ENCODE measurements at places on chromosomes 16 and 17.

- DNase-seq, result no peak
Measured at GRCh38 chr17:72336026-72336803, 215.4 kb downstream of the SOX9 start.

DNA sequence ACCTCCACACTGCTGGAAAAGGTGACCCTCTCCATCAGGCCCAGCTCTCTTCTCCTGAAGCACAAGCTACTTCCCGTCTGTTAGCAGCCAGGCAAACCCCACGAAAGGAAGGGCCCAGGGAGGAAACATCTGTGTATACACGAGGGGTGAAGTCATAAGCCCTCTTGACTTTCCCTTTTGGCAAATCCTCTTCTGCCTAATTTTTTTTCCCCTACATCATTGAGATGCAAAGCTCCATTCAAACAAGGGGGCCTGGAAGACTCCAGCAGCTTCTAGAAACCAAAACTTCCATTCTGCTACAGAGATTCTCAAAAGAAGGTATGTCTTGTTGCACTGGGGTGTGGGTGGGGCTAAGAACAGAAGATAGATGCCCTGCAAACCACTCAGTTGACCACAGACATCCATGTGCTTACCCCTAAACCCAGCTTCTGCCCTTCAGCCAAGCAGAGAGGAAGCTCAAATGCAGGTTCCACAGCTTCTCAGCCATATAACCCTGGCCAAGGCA is 145.6 kb upstream of the RCVRN start:
- no peak for DNase-seq

DNA sequence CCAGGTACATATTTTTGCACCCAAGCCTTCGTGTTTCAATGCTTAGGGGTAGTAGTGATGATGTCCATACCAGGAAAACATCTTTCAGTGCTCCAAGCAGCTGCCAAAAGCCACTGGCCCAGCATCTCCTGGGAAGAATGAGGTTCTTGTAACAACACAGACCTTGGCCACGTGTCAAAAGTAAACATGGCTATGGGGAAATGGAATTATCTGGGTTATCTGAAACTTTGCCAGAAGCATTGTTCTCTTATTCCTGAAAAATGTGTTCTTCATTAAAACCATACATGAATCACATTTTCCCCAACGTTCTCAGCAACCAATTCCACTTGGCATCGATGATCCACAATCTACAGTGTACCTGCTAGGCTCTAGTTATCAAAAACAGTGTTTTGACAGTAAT is 524.2 kb upstream of the EEF2KMT start:
- no peak for DNase-seq

- no peak for DNase-seq
Measured at GRCh38 chr16:10093576-10093975, 88.7 kb downstream of the GRIN2A start.

- no peak for DNase-seq
Measured at GRCh38 chr16:85319208-85319983, 207.1 kb upstream of the CIBAR2 start.

DNA sequence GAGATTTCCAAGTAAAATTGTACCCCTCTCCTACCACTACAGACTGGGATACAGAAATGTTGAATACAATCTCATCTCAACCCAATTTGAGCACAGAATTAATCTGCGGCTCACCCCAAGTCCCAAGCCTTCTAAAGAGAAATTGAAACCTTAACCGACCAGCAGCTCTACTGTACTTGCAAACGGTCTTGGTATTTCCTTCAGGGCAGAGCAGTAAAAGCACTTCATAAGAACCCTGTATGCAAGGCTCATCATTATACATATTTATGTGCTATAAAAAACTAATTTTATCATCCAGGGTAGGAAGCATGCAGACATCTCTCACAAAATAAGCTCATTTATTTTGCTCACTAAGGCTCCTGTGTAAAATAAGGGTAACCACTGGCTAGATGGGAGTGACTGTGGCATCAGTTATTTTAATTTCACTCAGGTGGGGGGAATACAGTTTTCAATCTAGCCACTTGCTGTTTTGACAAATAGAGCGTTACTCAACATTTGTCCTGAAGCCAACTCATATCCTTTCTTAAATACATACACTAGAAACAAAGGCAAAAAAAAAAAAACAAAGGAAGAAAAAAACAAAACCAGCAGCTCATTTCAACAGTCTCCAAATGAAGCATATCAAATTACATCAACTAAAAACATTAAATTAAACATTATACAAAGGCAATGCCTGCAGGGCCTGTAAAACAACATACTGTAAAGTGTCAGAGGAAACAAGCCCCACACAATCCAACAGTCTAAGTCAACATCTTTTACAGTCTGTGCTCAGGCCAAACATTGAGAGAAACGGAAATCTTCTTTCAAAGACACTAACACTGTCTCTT is 65.0 kb downstream of the PARN start:
- DNase-seq, result no peak

DNA sequence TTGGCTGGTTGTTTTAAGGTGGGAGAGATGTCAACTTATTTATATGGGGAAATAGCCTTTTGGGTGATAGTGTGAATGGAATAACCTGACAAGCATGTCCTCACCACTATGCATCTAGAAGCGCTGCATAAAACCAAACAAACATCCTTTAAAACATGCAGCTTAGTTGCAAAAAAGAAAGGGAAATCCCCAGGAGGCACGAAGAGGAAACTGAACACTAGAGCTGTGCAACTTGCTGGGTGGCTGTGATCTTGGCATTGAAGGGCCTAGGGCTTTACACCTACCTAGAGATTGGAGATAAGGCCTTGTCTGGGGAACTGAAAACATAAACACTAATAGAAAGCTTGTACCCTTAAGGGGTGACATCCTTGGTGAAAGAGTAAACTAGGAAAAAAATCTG is 7.3 kb downstream of the C16orf54 start:
- peak; percentile 75 for DNase-seq

- no peak for DNase-seq
Measured at GRCh38 chr16:49513040-49513439, 139.4 kb downstream of the C16orf78 start.

DNA sequence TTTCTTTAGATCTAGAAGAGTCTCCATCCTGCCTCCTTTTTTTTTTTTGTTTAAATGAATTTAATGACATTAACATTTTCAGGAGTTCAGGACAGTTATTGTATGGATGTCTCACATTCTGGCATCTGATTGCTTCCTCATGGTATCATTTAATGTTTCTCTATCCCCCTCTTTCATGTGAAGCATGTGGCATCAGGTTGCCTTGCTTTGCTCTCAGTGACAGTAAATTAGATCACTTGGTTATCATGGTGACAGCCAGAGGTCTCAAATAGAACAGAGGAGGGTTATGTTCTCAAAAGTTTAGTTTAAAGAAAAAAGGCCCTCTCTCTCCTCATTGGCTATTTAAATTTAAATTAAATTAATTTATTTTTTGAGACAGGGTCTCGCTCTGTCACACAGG is 74.1 kb downstream of the WWP2 start:
- DNase-seq, result no peak

- DNase-seq, result no peak
Measured at GRCh38 chr17:61394630-61395408, 4.8 kb upstream of the TBX2 start.

DNA sequence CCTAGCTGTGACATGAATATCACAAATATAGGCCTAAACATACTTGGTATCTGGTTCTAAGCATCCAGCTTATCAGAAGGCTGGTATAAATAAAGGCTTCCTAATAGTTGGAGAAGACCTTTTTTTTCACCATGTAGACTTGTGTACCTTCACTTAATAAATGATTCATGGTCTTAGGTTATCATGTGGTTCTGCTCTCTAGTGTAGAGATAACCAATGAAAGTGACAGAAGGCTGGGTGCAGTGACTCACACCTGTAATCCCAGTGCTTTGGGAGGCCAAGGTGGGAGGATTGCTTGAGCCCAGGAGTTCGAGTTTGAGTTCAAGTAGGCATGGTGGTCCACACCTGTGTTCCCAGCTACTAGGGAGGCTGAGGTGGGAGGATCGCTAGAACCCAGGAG is 3.1 kb downstream of the DDX19A start:
- no peak for DNase-seq

DNA sequence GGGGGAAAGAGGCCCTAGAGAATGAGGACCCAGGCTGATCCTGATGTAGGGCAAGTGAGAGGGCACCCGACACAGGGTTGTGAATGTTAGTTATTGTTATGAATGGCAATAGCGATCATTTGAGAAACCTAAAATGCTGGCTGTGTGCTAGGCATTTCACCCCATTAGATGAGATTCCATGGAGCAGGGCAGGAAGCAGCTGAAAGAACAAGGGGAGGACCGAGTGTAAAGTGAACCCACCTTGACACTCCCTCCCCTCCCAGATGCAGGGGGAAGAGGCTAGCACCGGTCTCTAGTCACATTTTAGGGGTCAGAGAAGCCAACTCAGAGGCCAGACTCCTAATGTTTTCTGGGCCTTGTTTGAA is 553 bp upstream of the CORO6 start:
- DNase-seq, result no peak

GRCh38 chr17:58272367-58273280 is 8.1 kb downstream of the MPO start:
- DNase-seq, result no peak

- DNase-seq, result no peak
Measured at GRCh38 chr16:67036323-67036741, 7.4 kb downstream of the CBFB start.

DNA sequence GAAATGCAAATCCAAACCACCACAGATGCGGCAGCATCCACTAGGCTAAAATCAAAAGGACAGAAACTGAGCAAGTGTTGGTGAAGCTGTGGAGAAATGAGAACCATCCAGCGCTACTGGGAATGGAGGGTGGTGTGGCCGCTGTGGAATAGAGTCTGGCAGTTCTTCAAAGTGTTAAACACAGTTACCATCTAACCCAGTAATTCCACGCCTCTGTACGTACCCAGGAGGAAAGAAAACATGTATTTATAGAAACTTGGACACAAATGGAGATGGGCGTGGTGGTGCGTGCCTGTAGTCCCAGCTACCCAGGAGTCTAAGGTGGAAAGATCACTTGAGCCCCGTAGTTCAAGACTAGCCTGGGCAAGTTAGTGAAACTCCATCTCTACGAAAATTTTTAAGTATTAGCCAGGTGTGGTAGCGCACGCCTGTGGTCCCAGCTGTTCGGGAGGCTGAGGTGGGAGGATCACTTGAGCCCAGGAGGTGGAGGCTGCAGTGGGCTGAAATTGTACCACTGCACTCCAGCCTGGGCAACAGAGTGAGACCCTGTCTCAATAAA is 11.6 kb downstream of the SLC25A10 start:
- no peak for DNase-seq

GRCh38 chr16:1602285-1602684 is 9.6 kb downstream of the IFT140 start:
- DNase-seq, result no peak

- DNase-seq, result peak; percentile 41
Measured at GRCh38 chr17:44308865-44309264, 464 bp downstream of the RUNDC3A start.

- DNase-seq, result no peak
Measured at GRCh38 chr16:89050119-89050867, 43.4 kb upstream of the ACSF3 start.

GRCh38 chr17:75430159-75430974 is 24.9 kb upstream of the GRB2 start:
- no peak for DNase-seq

- no peak for DNase-seq
Measured at GRCh38 chr16:85682516-85682915, 6.2 kb downstream of the GINS2 start.

GRCh38 chr16:65855171-65856145 is 511.0 kb upstream of the CDH5 start:
- DNase-seq, result no peak

GRCh38 chr17:17106756-17107155 is 64.5 kb downstream of the MPRIP start:
- no peak for DNase-seq

DNA sequence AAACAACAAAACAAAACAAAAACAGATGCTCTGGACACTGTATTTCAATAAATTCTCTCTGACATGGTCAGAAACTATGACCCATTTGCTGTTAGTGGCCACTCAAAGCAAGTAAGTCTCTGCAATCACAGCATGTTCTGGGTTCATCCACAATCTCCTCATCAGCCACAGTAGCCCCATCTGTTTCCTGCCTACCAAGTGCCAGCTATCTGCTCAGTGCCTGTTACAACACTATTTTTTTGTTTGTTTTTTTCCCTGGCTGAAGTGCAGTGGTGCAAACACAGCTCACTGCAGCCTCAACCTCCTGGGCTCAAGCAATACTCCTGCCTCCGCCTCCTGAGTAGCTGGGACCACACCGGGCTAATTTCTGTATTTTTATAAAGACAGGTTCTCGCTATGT is 137.9 kb downstream of the SOX9 start:
- no peak for DNase-seq

GRCh38 chr17:691423-691822 is 23.2 kb downstream of the VPS53 start:
- DNase-seq, result no peak

DNA sequence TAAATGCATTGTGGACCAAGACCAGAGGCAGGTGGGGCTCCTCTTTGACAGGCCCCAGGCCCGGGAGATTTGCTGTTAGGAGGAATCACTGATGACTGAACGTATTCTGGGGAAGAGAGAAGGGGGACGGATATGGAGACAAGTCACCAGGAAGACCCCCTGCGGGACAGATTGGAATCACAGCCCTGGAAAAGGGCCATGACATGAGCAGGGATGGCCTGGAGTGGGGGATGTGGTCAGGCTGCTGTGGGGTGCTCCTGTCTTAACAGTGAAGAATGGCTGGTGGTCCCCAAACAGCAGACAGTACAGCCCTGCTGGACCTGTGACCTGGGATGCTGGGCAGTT is 23.7 kb upstream of the MGAT5B start:
- DNase-seq, result no peak

DNA sequence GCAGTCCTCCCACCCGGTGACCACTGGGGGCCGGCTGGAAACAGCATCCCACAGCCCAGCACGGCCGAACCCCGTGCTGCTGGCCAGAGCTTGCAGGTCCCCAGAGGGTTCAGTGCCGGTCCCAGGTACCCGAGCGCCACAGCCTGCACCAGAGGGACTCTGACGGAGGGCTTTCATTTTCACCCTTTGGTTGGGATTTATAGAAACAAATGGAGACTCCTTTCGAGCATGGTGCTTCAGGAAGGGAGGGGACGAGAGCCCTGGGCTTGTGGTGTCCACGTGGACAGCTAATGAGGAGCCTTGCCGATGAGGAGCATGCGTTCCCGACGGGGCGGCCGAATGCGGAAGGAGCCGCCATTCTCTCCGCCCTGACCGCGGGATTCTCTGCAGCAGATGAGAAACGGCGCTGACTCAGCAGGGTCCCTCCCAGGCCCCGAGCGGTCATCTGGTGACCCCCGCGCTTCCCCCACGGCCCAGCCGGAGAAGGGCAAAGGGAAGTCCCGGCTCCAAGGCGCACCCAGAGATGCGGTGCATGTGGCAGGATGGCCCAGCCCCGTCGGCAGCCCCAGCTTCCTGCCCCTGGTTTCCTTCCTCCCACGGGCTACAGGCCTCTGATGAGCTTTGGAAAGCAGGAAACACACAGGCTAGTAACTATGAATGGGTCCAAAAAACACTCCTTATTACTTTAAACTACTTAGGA is 9.8 kb downstream of the SLC38A10 start:
- DNase-seq, result peak; percentile 75

DNA sequence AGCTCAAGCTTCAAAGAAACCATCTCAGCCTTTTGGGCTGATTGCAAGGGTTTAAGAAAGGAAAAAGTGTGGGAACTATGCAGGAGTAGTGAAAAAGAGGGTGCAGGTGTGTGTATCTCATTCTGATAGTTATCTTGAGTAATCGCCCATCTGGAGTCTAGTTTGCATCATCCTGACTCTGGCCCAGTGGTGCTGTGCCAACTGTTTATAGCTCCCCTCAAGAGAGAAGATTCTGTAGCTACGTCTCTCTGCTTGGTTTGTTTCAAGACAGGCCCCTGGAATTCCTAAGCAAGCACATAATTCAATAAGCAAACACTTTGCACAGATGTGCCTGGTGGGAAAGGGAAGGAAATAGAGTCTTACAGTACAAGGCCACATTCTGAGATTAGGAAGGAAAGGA is 144.4 kb downstream of the HAPSTR1 start:
- DNase-seq, result no peak

All from activated naive CD4-positive, alpha-beta T cell treated with anti-CD3 and anti-CD28 coated beads, Interleukin-2, amount 10 ng/mL, durations not matched to agents 7 days and 5 days (primary cell).